ENCODE measurements at places on chromosomes 4 and X.

DNA sequence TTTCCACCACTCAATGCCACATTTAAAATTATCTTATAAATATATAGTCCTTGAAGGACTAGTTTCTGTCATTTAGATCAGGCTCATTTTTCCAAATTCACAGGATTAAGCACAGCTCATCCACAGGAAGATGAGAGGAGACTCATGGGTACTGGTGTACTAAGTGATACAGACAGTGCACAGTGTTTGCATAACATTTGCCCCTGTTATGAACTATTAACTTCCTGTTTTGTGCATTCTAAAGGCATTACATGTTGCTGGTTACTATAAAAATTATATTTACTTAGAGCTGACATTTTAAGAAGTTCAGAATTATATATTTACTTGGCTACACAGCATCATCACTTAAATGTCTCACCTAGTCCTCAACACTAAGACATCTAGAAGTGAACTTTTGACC lies 772.0 kb downstream of the TECRL start:
- DNase-seq: no peak

- DNase-seq: no peak
Measured at GRCh38 chrX:77975755-77976154, 6.3 kb upstream of the PGAM4 start.

DNA sequence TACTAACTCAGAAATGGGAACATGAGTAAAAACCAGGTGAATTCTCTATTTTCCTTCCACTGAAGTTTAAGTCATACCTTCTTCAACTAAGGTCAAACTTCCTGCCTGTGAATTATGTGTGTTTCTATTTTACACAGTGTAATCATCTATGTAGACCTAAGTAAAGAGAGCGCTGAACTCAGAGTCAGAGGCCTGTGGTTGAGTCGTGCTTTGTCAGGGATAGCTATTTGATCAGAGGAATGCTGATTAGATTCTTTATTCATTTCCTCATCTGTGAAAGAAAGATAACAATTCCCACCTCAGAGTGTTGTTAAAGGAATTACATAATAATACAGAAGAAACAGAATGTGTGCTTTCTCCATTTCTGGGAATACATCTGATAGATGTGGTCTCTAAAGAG lies 654.1 kb downstream of the STIM2 start:
- DNase-seq: no peak

- no peak for DNase-seq
Measured at GRCh38 chr4:102678107-102678506, 82.7 kb downstream of the MANBA start.

GRCh38 chr4:182593864-182594263 lies 323.3 kb downstream of the DCTD start:
- no peak for DNase-seq

DNA sequence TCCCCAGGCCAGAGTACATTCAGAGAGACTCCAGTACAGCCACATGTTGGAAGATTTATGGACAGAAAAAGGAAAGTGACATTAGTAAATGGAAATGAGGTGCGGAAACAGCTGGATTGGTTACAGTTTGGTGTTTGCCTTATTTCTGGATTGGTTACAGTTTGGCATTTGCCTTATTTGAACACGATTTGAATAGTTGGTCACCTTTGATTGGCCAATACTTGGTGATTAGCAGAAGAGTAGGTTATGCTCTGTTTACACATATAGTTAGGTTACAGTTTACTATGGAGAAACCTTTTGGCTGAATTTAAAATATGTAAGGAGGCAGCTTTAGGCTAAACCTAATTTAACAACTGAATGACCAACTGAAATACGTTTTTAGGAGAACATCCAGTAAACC lies 173.7 kb downstream of the AASDH start:
- DNase-seq: no peak

GRCh38 chr4:47704693-47705325 lies 133.1 kb downstream of the CORIN start:
- DNase-seq: peak; percentile 25
